Stimulated activated CD8-positive, alpha-beta memory T cell treated with anti-CD3 and anti-CD28 coated beads, Interleukin-4, amount 100 ng/mL, for 1 hour (primary cell): ENCODE measurements at places on chromosomes 6 and 20.

- DNase-seq: no peak
These were observed 1.7 kb downstream of the KCTD20 start for GRCh38 chr6:36444470-36444869.

DNA sequence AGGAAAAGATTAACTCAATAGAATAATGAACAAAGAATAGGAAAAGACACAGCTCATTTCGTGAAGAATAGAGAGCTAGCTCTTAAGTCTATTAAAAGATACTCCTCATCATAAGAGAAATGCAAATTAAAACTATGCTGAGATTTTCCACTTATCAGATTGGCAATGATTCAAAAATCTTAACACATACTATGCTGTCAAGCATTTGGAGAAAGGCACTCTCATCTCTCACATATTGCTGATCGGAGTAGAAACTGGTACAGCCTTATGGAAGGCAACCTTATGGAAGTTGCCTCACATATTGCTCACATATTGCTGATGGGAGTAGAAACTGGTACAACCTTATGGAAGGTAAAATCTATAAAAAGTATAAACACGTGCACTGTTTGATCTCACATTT lies 21.4 kb upstream of the PLAGL1 start:
- DNase-seq: no peak

DNA sequence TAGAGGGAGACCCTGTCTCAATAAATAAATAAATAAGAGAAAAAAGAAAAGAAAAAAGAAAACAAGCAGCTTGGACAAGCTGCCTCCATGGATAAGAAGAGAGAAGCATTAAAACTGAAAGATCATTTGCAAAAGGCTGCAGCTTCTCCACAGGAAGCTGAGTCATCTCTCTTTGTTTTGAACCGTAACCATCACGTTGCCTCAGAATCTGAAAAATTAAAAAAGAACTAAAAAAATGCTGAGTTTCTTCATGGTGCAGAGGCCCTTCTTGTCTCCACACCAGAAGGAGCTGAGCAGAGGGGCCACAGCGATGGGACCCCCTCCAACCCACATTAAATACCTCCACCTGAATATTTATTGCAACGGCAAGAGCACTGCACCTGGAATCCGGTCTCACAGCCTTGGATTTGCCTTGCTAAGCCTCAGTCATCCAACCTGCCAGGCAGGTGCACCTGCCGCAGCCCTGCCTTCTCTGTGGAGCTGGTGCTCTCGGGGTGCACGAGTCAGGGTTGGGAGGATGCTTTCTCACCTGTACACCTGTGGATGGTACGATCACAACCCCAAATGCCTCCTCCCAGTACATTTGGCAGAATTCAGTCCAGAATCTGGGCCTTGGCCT lies 28.1 kb downstream of the TOX2 start:
- no peak for DNase-seq

DNA sequence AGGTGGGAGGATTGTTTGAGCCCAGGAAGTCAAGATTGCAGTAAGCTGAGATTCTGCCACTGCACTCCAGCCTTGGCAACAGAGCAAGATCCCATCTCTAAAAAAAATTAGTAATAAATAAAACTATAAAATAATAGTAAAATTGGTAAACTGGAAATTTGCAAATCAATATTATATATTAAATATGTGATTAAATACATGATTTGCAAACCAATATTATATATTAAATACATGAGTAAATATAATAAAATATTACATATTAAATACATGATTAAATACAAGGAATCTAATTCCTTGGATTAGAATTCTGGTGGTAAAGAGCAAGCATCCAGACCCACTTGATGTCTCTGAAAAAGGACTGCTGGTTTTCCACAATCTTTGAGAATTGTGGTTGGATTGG lies 35.8 kb downstream of the FUT9 start:
- DNase-seq: no peak

GRCh38 chr6:369559-370431 lies 21.8 kb upstream of the IRF4 start:
- no peak for DNase-seq

DNA sequence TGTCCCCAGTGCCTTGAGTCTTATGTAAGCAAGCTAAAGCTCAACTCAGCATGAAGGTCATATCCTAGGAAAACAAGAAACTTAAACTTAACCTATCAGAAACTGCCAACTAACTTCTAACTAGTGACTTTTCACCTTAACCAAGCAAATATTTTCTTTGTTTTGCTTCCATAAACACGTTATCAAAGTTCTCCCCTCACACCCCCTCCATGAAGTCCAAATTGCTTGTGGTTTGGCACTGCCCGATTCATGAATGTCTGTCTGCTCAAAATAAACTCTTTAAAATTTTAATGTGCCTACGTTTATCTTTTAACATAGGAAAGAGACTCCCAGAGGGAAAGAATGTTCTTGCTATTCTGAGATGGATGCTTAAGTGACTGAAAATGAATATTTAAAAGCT lies 34.9 kb downstream of the GSTA2 start:
- no peak for DNase-seq

GRCh38 chr20:8386991-8387390 lies 254.9 kb downstream of the PLCB1 start:
- no peak for DNase-seq

DNA sequence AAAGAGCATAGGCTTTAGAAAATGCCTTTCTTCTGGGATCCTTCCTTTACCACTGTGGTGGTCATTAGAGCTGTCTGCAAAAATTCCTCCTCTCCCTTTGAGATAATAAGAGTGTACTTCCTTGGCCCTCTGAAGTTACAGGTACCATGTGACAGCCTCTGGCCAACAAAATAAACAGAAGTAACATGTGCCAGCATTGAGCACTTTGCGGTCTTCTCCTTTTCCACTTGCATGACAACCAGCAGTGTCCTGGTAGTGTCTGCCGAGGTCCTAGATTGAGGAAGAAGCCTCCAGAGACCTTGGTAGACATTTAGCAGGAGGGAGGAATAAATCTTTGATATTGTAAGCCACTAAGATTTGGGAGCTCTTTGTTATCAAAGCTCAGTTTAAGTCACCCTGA lies 87.5 kb upstream of the ARID1B start:
- DNase-seq: no peak

DNA sequence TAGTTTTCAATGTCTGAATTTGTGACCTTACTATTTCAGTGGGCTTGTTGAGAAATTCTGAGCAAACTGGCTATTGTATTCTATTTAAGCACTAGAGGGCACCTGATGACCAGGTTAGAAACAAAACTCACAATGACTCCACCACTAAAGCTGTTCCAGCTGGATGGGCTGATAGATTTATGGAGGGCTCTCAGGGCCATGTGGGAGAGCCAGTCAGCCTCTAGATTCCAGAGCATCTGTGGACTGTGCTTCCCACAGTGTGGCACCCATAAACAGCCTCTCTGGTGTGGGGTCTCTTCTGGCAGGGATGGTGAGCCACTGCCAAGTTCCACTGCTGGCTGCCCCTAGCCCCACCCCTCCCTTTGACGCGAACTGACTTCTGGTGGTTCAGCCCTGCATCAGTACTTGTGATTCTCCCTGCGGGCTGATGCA lies 29.2 kb downstream of the C6orf58 start:
- no peak for DNase-seq

DNA sequence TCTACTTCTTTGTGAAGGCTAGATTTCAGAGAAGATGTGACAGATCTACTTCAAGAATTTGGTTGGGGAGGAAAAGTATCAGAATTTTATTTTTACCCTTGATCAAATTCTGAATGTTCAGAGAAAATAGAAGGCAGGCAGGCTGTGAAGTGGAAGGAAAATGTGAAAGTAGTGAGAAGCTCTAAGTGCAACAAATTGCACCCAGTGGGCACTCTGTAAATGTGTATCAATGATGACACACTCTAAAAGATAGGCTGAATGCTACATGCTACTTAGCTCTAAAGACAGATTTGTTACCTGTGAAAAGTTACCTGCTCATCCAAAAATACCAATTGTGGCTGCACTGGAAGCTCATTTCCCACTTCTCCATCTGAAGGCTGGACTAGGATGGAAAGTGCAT lies 438.6 kb downstream of the PKHD1 start:
- DNase-seq: no peak

DNA sequence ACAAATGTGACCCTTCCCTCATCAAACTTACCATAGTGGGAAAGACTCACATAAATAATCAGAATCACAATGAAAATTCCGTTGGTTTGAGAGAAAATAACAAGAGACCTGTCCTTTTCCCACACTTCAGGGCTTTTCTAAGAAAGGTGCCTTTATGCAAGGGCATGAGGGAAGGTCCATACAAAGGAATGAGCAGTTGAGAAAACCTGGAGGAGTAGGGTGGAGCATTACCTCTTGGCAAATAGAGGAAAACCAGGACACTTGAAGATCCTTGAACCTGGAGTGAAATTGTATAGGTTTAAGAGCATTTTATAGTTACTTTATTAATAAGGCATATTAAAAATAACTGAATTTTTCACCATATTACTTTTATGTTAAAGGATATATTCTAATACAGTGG lies 54.3 kb downstream of the UBR2 start:
- DNase-seq: no peak

DNA sequence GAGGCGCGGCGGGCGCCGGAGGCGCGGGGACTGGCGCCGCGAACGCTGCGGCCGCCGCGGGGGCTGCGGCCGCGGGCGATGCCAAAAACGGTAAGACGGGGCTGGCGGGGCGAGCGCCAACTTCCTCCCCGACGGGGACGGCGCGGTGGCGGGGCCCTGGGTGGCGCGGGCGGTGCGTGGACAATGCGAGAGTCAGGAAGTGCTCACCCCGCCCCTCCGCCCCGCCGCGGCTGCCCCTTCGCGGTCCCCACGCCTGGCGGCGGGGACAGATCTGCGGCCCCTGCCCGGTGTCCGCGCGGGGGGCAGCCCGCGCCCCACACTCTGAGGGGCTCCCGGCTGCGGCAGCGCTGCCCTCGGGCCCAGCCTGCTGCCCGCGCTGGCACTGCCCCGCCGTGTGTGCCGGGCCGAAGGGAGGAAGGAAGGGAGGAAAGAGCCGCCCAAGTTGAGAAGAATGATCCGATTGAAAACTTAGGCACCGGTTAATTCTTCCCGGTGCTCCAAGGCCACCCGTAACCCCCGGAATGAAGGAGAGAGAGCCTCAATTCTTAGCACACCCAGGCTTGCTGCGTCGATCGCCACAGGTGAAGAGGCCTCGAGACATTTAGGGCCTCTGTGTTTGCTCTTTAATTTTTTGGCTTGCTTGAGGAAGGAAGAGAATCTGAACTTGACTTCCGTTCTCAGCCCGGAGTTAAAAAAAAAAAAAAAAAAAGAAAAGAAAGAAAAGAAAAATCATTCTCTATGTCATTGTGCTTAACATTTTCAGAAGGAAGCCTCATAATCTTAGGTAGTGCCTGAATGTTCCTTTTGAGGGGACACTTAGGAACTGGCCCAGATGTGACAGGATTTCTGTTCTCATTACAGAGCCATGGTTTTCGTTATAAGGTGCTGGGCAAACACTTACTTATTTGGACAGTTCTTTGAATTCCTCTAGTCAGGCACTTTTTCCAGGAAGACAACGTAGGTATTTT lies 982 bp downstream of the HECA start:
- DNase-seq: peak; percentile 33

GRCh38 chr6:12160326-12160725 lies 129.8 kb upstream of the EDN1 start:
- no peak for DNase-seq

- no peak for DNase-seq
These were observed 10.8 kb downstream of the SIM1 start for GRCh38 chr6:100453701-100454521.

DNA sequence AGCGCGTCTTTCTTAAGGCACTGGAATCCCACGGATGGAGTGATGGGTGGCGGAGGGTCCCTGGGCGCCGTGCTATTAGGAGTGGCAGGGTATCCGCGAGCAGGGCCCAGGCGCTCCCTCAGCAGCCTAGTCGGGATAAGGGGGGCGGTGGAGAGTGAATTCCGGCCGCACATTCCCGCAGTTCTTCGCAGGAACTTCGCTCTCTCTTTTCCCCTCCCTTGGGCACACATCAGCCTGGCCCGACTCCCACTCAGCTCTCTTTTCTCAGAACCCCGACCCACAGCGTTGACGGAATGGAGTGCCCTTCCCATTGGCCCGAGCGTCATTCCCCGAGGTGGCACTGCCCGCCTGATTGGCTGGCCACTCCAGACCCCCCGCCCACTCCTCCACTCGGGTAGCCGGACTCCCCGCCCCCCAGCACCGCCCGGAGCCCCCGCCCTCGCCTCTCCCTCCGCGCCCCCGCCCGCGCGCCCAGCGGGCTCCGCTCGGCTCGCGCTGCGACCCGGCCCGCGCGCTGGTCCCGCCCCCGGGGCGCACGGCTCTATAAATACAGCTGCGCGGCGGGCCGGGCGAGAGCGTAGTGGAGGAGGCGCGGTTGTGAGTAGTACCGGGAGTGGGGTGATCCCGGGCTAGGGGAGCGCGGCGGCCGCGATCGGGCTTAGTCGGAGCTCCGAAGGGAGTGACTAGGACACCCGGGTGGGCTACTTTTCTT lies at the start of gene ID4:
ID4 (plus strand) TSS at position 572 of the 712 bp plus-strand sequence. CDS start 385 bp downstream, outside the sequence.
- DNase-seq: no peak

- no peak for DNase-seq
These were observed 135.4 kb downstream of the FNDC1 start for GRCh38 chr6:159304641-159305040.

GRCh38 chr20:22001886-22002285 lies 296.4 kb downstream of the PAX1 start:
- DNase-seq: no peak

- DNase-seq: no peak
These were observed 516.7 kb upstream of the RNF217 start for GRCh38 chr6:124445581-124445980.

- DNase-seq: no peak
These were observed 6.7 kb upstream of the CDKN1A start for GRCh38 chr6:36671687-36672375.

GRCh38 chr6:56909115-56909907 lies 45.6 kb upstream of the BEND6 start:
- DNase-seq: no peak

- no peak for DNase-seq
These were observed 289.6 kb downstream of the PREX1 start for GRCh38 chr20:48538058-48538825.

DNA sequence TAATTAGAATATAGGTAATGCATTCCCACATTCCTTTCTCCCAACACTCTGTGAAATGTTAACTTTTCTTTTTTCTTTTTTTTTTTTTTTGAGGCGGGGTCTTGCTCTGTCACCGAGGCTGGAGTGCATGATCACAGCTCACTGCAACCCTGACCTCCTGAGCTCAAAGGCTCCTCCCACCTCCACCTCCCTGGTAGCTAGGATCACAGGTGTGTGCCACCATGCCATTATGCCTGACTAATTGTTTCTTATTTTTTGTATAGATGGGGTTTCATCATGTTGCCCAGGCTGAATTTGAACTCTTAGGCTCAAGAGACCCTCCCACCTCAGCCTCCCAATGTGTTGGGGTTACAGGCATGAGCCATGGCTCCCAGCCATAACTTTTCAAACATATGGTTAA lies 135.7 kb upstream of the SHLD1 start:
- DNase-seq: no peak

GRCh38 chr20:56630506-56631317 lies 1.6 kb downstream of the TFAP2C start:
- no peak for DNase-seq

- DNase-seq: no peak
These were observed 52.6 kb downstream of the GINS1 start for GRCh38 chr20:25459916-25460535.

DNA sequence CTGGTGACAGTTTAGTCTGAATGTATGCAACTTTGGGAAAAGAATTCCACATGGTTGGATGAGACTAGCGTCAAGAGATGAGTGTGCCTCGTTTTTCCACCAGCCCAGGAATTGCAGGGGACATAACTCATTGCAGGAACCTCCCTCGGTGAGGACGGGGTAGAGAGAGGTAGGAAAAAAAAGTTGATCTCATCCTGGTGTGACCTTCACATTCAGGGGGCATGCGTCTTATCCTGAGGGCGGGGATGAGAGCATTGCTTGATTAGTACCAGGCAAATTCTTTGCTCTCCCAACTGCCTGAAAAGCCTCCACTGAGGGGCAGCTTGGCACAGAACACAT lies 11.8 kb downstream of the TLDC2 start:
- no peak for DNase-seq
